ENCODE measurements at places on chromosomes 2 and 18. TPM values are rescaled to one million over a fixed set of nuclear protein-coding genes. Genes with fewer than 3 reads are reported as not detected.

DNA sequence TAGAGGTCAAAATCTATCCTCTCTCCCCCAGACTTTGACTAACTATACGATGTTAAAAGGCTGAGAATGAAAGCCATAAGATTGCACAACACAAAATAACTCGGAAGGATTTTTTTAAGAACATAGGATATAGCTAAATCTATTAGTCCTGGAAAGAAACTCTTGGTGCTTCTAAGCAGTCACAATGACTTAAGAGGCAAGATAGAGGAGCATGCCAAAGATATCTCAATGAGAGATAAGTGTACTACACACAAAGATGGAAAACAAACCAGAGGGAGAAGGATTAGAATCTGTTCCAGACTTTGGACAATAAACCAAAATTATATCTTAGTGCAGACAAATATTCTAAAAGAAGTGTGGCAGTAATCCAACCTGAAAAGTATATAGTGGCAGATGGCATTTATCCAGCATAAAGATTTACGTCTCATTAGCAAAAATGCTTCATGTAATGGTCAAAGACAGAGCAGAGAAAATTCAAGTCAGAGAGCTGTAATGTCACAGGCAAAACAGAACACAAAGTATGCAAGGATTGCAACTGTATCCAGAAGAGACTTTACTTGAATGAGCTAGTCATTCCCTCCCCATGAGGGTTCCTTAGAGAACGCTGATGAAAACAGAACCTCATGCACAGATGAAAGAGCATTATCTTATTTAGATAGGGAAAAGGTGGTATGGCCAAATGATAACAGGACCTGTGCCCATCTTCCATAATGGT lies 28.8 kb upstream of the EVA1A start:
- no peak for DNase-seq

UPP2 gene
- not detected for polyA plus RNA-seq

GRCh38 chr2:30271301-30271700 lies 40.0 kb downstream of the LBH start:
- no peak for DNase-seq

DNA sequence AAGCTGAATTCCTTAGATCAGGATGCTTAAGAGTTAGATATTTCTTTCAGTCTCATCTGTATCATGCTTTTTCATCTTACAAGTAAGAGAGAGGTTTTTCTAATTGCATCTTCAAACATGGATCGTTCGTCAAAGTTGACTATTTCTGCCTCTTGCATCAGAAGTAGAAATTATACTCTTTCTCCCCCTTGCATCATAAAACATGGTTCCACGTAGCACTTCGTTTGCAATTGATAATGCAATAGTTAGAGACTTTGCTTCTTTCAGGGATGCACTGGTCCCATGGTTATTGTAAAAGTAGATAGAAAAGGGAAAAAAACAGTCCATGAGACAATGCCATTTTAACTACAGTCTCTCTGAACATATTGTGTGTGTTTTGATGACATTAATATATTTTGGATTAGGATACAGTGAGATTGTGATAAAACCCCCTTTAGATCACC lies 75.1 kb upstream of the PARD3B start:
- no peak for DNase-seq

TUBA3E gene
- polyA plus RNA-seq = not detected

GRCh38 chr2:85458601-85459563 lies 40.4 kb downstream of the SH2D6 start:
- no peak for DNase-seq

GRCh38 chr18:27652480-27653121 lies 467.5 kb upstream of the CHST9 start:
- no peak for DNase-seq

BOLL gene
- not detected for polyA plus RNA-seq

DNA sequence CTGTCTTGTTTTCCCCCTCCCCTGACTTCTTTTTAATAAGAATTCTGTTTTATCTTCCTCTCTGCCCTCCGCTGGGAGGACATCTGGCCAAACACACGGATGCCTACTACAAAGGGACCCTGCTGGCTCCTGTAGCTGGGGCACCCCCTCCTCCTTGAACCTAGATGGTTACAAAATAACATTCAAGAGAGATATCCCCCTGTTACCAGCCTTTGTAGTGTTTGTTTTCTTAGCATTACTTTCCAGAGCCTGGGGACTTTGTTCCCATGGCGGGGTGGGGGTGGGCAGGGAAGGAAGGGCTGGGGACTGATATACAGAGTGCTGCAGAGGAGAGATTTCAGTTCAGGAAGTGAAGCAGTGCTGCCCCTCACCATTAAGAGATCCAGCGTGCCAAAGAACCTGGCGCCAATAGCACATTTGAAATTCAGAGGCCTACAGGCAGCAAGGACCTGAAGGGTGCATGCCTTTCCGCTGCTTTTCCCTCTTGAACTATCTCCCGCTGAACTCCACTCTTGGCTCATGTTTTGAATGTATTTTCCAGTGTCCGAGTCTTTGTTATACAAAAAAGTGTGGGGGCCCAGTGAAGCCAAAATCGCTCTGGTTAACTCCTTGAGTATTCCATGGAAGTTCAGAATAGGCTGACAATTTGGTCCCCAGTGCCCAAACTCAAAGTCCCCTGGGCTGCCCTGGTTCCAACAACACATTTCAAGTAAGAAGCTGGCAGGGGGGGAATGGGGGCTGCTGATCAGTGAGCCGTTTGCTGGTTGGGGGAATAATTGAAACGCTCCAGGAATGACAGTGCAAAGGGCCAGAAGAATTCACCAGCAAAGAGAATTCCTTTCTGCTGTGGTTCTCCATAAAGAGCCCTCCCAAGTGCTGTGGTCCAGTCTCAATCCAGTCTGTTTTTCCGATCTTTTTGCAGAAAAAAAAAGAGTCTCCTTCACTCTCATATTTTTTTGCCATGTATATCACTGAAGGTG lies 94.8 kb upstream of the THOC1 start:
- peak; percentile 81 for DNase-seq

GNAL gene
- polyA plus RNA-seq = 2.7 TPM

UGT1A6 gene
- not detected for polyA plus RNA-seq

GRCh38 chr18:36481935-36482334 lies 184.4 kb downstream of the FHOD3 start:
- no peak for DNase-seq

- DNase-seq = no peak
Measured at GRCh38 chr2:184444217-184444616, 154.1 kb upstream of the ZNF804A start.

RTP5 gene
- polyA plus RNA-seq = not detected

ST6GAL2 gene
- 4.4 TPM for polyA plus RNA-seq

- DNase-seq = no peak
Measured at GRCh38 chr2:157691695-157692094, 63.0 kb upstream of the ACVR1C start.

DNA sequence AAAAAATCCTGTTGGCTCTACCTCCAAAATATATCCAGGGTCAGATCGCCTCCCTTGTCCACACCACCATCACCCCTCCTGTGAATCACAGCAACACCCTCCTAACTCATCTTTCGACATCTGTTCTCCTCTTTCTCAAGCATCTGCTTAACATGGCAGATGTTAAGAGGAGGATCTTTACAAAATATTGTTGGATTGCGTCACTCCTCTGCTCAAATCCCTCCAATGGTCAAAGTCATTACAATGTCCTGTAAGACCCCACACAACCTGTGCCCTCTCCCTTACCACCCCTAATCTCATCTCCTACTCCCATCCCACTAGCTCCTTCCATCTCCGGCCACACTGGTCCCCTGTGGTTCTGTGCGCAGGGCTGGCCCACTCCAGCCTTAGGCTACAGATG lies 36.8 kb upstream of the GBX2 start:
- no peak for DNase-seq

CDH19 gene
- 5.9 TPM for polyA plus RNA-seq

STPG4 gene
- not detected for polyA plus RNA-seq

DNA sequence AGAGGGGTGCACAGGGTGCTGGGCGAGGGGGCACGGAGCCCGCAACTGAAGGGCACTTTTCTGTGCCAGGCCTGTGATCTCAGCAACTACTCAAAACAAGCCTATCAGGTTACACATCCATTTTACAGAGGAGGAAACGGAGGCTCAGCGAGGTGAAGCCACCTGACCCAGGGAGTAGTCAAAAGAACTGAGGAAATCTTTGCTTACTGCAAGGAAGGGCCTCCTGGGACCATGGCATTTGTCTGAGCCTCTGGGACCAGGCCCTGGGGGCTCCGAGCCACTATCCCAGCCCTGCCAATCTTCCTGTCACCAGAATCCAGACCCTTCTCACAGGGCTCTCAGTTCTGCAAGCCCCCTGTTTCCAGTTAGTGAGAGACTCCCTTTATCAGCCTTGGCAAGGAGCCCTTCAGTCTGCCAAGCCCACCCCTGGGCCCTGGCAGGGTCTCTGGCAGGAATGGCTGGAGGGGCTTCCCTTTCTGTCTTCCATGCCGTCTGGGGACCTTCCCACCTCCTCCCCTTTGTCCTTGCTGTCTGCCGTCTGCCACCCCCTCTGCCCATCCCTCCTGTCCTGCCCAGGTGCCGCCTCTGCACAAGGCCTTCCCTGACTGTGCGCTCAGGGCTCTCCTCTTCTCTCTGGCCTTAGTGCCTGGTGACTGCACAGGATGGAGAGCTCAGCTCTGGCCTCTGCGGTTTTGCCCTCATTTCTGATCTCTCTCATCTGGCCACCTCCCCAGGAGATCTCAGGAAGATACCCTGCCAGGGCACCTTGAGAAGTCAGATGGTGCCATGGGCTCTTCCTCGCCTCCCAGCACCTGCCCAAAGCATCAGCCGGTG lies 194.7 kb upstream of the GLI2 start:
- no peak for DNase-seq

- no peak for DNase-seq
Measured at GRCh38 chr2:222057347-222058073, 241.3 kb downstream of the PAX3 start.

EN1 gene
- polyA plus RNA-seq = 5.1 TPM

DNA sequence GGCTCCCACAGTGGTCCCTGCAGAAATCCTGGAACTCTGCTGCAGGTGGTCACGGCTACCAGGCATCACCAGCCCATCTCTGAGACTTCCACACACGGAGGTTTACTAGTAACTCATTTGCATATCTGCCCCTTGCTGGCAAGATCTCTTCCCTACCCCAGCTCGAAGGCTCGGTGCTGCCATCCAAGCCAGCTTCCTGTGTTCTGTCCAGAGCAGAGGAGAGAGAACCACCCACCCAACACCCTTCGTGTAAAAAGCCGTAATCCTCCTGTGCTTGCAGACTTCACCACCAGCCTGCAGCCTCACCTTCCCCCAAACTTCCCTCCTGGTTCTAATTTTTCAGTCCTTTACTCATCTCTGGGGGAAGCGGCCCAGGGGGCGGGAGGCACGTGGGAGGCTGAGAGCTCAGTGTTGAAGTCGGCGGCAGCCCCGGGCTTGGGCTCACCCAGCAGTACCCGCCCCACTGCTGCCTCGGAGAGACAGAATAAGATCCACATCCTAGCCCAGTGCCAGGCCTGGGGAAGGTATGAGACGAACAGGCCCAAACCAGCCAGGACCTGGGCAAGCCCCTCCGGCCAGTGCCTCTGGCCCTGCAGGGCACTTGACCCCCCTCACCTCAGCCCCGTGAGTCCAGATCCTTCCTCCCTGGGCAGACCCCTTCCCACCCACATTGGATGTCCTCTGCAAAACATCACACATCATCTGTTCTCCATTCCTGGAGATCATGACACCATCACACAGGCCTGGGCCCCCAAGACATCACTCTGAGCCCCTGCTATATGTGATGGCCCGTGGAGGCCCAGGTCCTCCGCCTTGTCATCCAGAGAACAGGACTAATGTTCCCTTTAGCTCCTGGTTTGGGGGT lies 145.8 kb upstream of the ID2 start:
- DNase-seq = no peak

GRCh38 chr2:197982565-197982964 lies 178.2 kb downstream of the PLCL1 start:
- DNase-seq = no peak

DNA sequence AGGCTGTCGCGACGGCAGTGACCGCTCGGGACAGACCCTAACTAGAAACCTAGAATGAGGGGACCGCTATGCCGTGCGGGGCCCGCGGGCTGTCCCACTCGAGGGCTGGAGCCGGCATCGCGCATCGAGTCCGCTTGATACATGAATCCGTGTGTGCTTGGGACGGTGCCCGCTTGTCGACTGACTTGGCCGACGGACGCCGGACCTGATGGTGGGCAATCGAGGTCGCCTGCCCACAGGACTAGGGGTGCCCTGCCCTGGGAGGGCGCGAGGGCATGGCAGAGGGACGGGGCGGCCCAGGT lies 749 bp upstream of the PTMA start:
- peak; percentile 83 for DNase-seq

TRPM8 gene
- not detected for polyA plus RNA-seq

MYO7B gene
- polyA plus RNA-seq = not detected

RAB31 gene
- 30.5 TPM for polyA plus RNA-seq

GRCh38 chr18:34225218-34225553 lies 473 bp upstream of the NOL4 start:
- no peak for DNase-seq

GRCh38 chr2:237625216-237625705 lies 2.1 kb upstream of the LRRFIP1 start:
- DNase-seq = no peak

GRCh38 chr2:229679393-229680125 lies 34.8 kb downstream of the DNER start:
- no peak for DNase-seq

IL36G gene
- not detected for polyA plus RNA-seq

- no peak for DNase-seq
Measured at GRCh38 chr2:151623631-151624030, 110.6 kb downstream of the NEB start.

B4GALT6 gene
- polyA plus RNA-seq = 16.1 TPM

DNA sequence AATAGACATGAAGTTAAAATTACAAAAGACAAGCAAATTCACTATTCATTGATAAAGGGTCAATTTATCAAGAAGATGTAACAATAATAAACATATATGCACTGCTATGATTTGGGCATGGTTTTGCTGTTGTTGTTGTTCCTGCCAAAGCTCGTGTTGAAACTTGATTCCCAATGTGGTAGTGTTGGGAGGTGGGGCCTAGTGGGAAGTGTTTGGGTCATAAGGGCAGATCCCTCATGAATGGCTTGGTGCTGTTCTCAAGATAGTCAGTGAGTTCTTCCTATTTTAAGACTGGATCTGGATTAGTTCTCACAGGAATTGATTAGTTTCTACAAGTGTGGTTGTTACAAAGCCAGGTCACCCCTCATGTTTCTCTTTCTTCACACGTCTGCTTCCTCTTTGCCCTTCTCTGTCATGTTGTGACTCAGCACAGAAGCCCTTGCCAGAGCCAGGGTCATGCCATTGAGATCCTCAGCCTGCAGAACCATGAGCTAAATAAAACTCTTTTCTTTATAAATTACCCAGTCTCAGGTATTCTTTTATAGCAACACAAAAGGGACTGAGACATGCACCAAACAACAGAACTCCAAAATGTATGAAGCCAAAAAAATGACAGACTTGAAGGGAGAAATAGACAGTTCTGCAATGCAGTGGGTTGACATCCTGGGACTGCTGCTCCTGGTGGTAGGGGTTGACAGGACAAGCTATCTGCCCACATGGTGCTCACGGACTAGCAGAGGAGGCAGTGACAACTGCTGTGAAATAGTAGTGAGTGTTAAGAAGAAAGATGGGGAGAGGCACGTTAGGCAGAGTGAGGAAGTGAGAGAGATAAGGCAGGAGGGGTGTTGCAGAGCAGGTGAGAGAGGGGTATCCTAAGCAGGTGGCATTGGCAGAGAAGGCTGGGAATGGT lies 18.6 kb upstream of the SKA1 start:
- DNase-seq = no peak

- no peak for DNase-seq
Measured at GRCh38 chr2:112032224-112032586, 22.9 kb upstream of the TMEM87B start.

MEP1B gene
- not detected for polyA plus RNA-seq

RNPEPL1 gene
- 44.5 TPM for polyA plus RNA-seq

Measured in muscle of arm (tissue), 14 donors.